Right atrium auricular region (tissue), 2 donors: ENCODE measurements at places on chromosomes 13 and 19. TPM values are rescaled to one million over a fixed set of nuclear protein-coding genes. Genes with fewer than 3 reads are reported as not detected.
A peak's percentile ranks its signal among the peaks of the same experiment; 100 is the strongest.

DNA sequence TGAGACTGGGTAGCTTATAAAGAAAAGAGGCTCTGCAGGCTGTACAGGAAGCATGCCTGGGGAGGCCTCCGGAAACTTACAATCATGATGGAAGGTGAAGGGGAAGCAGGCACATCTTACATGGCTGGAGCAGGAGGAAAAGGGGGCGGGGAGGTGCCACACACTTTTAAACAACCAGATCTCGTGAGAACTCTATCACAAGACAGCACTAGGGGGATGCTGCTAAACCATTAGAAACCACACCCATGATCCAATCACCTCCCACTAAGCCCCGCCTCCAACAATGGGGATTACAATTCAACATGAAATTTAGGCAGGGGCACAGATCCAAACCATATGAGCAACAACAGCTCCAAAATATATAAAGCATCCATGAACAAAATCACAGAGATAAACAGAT, 46.5 kb upstream of the GTF2F2 start:
- H3K4me3 ChIP-seq = no peak overlapping the region
- DNase-seq = no peak
- H3K27ac ChIP-seq = no peak overlapping the region
- no peaks in the 10 kb centered on the region for H3K27me3 ChIP-seq
- no peaks in the 10 kb centered on the region for H3K36me3 ChIP-seq

DNA sequence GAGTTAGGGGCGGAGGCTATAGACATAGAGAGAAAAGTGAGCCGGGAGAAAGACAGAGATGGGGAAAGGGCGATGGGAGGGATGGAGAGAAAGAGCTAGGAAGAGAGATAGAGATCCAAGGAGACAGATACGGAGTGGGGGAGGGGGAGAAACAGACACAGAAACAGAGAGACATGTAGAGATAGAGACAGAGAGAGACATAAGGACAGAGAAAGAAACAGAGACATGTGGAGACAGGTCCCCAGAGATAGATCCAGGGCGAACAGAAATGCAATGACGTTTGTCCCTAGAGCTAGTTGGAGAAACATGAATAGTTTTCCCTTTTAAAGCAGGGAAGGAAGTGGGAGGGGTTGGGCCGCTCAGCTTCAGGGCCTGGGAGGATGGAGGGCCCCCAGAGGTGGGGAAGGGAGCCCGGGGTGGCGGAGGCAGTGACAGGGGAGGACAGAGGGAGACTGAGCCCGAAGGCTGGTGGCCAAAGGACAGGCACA, 4.6 kb downstream of the PPP1R14A start:
- H3K27ac ChIP-seq = peak overlapping the region; percentile 90
- H3K27me3 ChIP-seq = no peaks in the 10 kb centered on the region
- peak overlapping the region; percentile 43 for H3K4me3 ChIP-seq
- peaks cover 67% of the 10 kb centered on the region for H3K4me1 ChIP-seq
- H3K36me3 ChIP-seq = no peaks in the 10 kb centered on the region
- no peak for DNase-seq

Gene UGGT2
- total RNA-seq = 25.6 TPM

GRCh38 chr13:75760131-75761021, 124.2 kb downstream of the LMO7 start:
- peak overlapping the region; percentile 33 for H3K4me3 ChIP-seq
- peak overlapping the region; percentile 85 for H3K27ac ChIP-seq
- H3K27me3 ChIP-seq = no peaks in the 10 kb centered on the region
- no peaks in the 10 kb centered on the region for H3K4me1 ChIP-seq
- H3K36me3 ChIP-seq = no peaks in the 10 kb centered on the region

Gene CERS1
- total RNA-seq = 0.79 TPM

Gene LCP1
- total RNA-seq = 8.6 TPM

Gene CYP2A6
- total RNA-seq = not detected

GRCh38 chr13:27018344-27018861, 153.2 kb downstream of the USP12 start:
- H3K27ac ChIP-seq = no peak overlapping the region
- H3K4me3 ChIP-seq = no peak overlapping the region
- no peaks in the 10 kb centered on the region for H3K36me3 ChIP-seq
- no peak for DNase-seq
- H3K27me3 ChIP-seq = no peaks in the 10 kb centered on the region
- H3K4me1 ChIP-seq = no peaks in the 10 kb centered on the region

GRCh38 chr13:59000770-59001169, 1163.0 kb downstream of the DIAPH3 start:
- H3K36me3 ChIP-seq = no peaks in the 10 kb centered on the region
- DNase-seq = no peak
- no peaks in the 10 kb centered on the region for H3K4me1 ChIP-seq
- no peak overlapping the region for H3K27ac ChIP-seq

DNA sequence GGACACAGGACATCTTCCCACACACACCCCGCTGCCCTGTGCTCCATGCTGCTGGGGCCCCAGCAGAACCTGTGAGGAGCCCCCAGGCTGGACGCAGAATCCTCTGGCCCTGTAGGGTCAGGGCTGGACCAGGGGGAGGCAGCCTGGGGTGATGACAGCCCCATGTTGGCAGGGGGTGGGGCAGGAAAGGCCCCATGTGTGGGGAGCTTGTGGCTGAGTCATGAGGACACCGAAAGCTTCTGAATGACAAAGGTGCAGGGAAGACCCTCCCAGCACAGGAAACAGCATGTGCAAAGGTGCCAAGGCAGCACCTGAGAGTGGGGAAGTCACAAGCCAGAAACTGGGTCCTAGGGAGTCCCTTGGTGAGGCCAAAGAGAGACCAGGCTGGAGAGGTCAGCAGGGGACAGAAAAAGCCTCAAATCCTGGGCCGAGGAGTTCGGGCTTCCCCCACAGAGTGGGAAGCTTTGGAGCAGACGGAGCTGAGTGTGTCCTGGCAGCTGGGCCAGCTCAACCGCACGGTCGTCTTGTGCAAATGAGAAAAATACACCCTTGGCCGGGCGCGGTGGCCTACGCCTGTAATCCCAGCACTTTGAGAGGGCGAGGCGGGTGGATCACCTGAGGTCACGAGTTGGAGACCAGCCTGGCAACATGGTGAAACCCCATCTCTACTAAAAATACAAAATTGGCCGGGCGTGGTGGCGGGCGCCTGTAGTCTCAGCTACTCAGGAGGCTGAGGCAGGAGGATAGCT, 17.5 kb downstream of the ATP8B3 start:
- no peak for DNase-seq
- H3K27ac ChIP-seq = no peak overlapping the region
- peaks cover 10% of the 10 kb centered on the region for H3K4me1 ChIP-seq
- no peak overlapping the region for H3K4me3 ChIP-seq

- H3K4me3 ChIP-seq = no peak overlapping the region
- peaks cover 41% of the 10 kb centered on the region for H3K4me1 ChIP-seq
- H3K27me3 ChIP-seq = no peaks in the 10 kb centered on the region
- peak overlapping the region; percentile 65 for H3K27ac ChIP-seq
- DNase-seq = no peak
Measured at GRCh38 chr19:5588906-5589676, 21.3 kb upstream of the TINCR start.

Gene GFY
- not detected for total RNA-seq

Gene MAP1S
- total RNA-seq = 26.8 TPM

DNA sequence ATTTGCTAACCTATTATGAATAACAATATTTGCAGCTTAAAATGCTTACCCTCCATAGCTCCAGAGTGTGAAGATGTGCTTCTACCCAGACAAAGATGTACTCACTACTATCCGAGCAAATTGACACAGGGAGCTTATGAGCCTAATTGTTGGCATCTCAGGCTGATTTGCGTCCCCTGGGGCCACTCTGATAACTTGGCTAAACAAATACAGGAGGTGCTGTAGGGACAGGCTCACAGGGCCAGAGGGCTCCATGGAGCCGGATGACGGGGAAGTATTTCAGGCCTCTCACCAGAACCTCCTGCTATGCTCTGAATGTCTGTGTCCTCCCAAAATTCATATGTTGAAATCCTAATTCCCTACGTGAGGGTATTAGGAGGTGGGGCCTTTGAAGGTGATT, 26.7 kb upstream of the C19orf12 start:
- H3K27ac ChIP-seq = no peak overlapping the region
- no peak for DNase-seq
- H3K27me3 ChIP-seq = no peaks in the 10 kb centered on the region
- H3K4me3 ChIP-seq = no peak overlapping the region
- H3K4me1 ChIP-seq = no peaks in the 10 kb centered on the region

Gene BSG
- 1,033 TPM for total RNA-seq

DNA sequence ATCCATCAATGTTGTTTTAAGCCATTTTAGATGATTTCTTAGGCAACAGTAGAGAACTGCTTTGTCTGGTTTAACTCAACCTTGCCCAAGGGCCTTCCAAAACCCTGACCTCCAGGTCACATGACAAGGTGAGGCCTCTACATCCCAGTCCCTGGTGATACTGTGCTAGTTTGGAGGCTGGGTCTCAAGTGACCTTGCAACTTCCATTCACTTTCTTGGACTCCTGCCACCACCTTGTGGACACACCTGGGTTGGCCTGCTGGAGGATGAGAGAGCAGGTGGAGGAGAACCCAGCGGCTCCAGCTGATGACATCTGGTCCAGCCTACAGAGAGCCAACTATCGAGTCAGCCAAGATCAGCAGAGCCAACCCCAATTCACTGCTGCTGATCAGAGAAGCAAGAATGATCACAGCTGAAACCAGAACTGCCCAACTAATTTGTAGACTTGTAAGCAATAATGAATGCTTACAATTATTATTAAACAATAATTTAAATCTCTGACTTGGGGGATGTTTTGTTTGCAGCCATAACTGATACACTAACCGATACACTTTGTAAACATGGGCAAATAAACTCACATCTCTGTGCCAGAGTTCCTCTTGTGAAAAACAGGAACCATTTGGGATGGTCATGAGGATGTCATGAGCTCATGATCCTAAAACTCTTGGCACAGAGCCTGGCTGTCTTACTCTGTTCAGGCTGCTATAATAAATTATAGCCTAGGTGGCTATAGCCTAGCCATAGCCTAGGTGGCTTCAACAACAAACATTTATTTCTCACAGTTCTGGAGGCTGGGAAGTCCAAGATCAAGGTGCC, 11.5 kb downstream of the FAM187B start:
- H3K27me3 ChIP-seq = no peaks in the 10 kb centered on the region
- no peaks in the 10 kb centered on the region for H3K36me3 ChIP-seq
- no peak for DNase-seq
- no peak overlapping the region for H3K27ac ChIP-seq

DNA sequence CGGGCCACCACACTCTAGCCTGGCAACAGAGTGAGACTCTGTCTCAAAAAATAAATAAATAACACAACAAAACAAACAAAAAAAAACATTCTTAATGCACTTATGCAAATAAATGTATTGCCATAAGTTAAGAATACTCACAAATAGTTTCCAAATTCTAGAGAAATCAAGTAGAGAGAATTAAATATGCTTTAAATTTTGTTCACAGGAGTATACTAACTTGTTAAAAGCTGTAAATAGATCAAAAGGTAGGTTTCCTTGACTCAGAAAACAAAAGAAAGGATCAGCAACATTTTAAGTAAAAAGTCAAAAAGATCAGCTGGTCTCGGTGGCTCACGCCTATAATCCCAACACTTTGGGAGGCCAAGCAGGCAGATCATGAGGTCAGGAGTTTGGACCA, 50.5 kb upstream of the ZNF429 start:
- no peak for DNase-seq
- no peak overlapping the region for H3K27ac ChIP-seq
- no peaks in the 10 kb centered on the region for H3K4me1 ChIP-seq
- no peaks in the 10 kb centered on the region for H3K27me3 ChIP-seq
- H3K36me3 ChIP-seq = no peaks in the 10 kb centered on the region

Gene KANK3
- total RNA-seq = 18.4 TPM

DNA sequence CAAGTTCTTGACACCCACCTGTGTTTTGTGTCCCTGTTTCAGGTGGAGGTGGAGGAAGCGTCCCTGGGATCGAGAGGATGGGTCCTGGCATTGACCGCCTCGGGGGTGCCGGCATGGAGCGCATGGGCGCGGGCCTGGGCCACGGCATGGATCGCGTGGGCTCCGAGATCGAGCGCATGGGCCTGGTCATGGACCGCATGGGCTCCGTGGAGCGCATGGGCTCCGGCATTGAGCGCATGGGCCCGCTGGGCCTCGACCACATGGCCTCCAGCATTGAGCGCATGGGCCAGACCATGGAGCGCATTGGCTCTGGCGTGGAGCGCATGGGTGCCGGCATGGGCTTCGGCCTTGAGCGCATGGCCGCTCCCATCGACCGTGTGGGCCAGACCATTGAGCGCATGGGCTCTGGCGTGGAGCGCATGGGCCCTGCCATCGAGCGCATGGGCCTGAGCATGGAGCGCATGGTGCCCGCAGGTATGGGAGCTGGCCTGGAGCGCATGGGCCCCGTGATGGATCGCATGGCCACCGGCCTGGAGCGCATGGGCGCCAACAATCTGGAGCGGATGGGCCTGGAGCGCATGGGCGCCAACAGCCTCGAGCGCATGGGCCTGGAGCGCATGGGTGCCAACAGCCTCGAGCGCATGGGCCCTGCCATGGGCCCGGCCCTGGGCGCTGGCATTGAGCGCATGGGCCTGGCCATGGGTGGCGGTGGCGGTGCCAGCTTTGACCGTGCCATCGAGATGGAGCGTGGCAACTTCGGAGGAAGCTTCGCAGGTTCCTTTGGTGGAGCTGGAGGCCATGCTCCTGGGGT, 16.7 kb downstream of the PRAM1 start:
- H3K4me3 ChIP-seq = no peak overlapping the region
- H3K27ac ChIP-seq = no peak overlapping the region
- H3K27me3 ChIP-seq = no peaks in the 10 kb centered on the region
- H3K4me1 ChIP-seq = peaks cover 2% of the 10 kb centered on the region
- H3K36me3 ChIP-seq = peaks cover 81% of the 10 kb centered on the region
- no peak for DNase-seq

GRCh38 chr13:45688577-45688976, 13.5 kb upstream of the CBY2 start:
- H3K4me3 ChIP-seq = no peak overlapping the region
- H3K4me1 ChIP-seq = no peaks in the 10 kb centered on the region
- H3K27me3 ChIP-seq = no peaks in the 10 kb centered on the region
- DNase-seq = no peak

Gene NOVA2
- total RNA-seq = 1.5 TPM

DNA sequence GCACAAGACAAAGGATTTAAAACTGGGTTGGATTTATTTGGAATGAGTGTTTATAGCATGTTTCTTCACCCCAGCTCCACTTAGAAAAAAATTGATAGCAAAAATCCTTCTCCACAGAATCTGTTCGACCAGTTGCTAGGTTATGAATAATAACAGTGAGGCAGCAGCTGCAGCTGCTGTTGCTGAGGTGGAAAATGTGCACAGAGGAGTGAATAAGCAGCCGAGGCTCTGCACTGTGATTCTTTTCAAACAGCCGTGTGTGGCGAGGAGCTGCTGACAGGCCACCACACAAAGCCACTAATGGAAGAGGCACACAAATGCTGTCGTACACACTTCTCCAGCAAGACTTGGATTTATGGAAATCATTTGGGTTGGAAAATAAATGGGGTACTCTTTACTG, 6.4 kb upstream of the RASL11A start:
- peaks cover 44% of the 10 kb centered on the region for H3K4me1 ChIP-seq
- H3K27me3 ChIP-seq = no peaks in the 10 kb centered on the region
- no peak for DNase-seq
- H3K36me3 ChIP-seq = peaks cover 7% of the 10 kb centered on the region
- peak overlapping the region; percentile 51 for H3K27ac ChIP-seq
